ENCODE measurements at places on chromosomes 4 and X.

- no peak for DNase-seq
These were observed 256.8 kb upstream of the CXXC4 start for GRCh38 chr4:104751468-104751867.

- no peak for DNase-seq
These were observed 582.4 kb downstream of the FAM133A start for GRCh38 chrX:94256396-94256795.

DNA sequence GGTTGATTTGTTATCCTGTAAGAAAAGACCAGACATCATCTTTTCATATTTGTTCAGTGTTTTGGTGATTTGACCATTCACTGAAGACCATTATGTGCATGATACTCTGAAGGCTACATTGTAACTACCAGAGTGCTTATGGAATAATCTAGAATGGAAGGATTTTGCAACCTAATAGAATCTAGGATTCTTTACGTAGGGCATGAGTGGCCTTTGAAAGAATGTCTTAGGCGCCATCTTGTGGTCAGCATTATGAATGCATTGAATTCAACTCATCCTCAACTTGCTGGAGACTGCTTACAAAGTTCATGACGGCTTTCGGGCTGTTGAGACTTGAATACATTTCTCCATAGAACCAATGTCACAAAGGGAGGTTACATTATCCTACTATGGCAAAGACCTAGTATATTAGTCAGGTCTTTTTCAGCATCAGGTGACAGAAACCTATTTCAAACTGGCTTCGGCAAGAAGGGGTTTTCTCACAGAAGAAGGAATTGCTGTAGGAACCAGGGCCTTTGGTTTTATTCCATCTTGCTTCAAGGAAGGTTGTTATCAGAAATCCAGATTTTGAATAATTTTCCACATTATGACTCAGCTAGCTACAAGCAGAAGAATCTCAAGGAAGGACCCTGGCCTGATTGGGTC lies 104.1 kb downstream of the GPAT3 start:
- peak; percentile 50 for DNase-seq

GRCh38 chr4:82382751-82383150 lies 9.0 kb upstream of the HNRNPD start:
- no peak for DNase-seq

DNA sequence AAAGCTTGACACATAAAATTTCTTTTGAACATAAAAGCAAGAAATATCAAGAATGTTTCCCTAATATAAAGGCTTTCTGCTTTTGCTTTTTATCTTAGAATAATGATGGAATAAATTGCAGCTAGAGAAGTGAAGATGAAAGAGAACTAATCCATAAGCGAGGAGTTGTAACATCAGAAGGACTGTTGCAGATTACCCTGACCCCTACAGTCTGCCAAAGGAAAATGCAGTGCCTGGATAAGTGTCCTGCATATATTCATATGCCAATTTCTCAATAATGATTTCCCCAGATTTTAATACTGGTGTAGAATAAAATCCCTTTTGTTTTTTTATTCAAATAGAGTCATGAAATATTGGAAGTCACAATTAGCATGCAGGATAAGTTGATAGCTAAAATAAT lies 115.9 kb downstream of the MAGEC2 start:
- no peak for DNase-seq

GRCh38 chr4:80252427-80252826 lies 14.0 kb upstream of the FGF5 start:
- DNase-seq, result no peak

DNA sequence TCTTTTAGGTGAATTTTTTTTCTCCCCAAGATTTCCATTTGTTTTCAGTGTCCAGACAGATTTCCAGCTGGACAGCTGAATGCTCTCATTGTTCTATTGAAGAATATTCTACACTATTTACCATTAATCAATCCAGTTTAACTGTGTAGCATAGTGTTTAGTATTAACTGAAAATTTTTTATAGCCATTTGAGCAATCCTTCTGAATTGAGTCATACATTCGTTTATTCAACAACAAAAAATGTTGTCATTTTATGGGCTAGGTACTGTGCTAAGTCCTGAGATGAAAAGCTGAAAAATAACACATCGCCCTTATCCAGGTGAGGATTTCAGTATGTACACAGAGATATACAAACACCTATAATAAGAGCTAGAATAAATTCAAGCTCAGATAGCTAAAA lies 223.3 kb downstream of the COL25A1 start:
- DNase-seq, result no peak

DNA sequence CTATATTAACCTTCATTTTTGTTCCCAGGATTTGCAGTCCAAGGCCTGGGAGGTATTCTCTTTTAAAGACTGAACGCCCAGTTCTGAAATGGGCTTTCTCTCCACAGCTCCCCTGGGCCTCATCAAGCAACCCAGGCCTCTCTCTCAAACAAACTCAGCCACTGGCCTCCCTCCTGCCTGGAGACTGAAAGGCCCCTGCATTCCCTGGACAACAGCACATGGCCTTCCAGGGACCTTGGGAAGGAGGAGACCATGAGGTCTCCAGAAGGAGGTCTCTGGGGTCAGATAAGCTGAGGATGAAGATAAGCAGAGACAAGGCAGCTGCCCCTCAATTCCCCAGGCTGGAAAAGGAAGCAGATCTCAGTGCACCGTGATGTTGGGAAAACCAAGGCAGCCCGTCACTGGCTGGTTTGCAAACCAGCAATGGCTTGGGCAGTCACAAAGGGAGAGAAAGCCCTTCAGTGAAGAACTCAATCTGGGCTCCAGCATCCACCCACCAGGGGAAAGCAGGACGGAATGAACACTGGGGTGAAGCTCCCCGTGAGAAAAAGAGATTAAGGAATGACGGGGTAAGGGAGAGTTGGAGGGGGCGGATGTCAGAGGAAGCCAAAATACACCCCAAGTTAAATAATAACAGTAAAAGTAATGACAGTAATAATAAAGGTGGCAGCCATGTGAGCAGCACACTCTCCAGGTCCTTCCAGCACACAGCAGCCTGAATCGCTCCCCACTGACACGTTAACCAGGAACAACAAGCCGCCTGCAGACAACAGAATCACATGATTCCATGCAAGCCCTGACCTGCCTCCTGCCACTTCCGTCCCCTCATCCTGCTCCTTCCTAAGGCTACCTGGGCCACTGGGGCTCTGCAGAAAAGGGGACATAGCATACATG lies 22.3 kb downstream of the AMOT start:
- no peak for DNase-seq

DNA sequence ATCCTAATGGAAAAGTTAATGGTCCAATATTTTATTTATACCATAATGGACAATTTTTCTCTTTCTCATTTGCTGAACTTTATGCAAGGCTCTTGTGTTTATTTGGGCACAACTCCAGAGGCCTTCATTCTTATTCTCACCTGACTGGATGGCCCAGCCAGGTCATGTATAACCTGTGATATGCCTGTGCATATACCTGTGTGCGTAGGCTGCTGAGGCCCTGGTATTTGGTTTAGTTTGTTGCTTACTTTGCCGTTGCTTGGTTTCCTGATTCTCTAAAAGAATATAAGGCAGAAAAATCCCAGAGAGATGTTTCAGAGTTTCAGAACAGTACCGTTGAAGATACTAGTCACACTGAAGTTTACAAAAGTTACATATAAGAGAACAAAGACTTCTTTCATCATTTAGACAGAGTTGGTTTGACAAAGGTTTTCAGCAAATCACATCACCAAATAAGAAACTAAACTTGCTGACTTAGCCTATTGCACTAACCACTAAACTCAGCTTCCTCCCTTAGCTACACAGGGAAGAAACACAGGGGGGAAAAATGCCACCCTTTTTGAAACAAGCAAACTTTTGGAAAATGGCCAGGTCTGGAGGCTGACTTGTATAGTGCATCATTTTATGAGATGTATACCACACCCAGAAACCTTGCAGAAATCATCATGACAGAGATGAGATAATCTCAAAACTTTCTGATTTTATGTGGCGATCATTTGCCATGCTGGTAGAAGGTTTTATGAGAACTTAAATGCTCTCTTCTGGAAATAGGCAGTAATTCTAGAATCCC lies 248.5 kb downstream of the GRIA3 start:
- DNase-seq, result no peak

DNA sequence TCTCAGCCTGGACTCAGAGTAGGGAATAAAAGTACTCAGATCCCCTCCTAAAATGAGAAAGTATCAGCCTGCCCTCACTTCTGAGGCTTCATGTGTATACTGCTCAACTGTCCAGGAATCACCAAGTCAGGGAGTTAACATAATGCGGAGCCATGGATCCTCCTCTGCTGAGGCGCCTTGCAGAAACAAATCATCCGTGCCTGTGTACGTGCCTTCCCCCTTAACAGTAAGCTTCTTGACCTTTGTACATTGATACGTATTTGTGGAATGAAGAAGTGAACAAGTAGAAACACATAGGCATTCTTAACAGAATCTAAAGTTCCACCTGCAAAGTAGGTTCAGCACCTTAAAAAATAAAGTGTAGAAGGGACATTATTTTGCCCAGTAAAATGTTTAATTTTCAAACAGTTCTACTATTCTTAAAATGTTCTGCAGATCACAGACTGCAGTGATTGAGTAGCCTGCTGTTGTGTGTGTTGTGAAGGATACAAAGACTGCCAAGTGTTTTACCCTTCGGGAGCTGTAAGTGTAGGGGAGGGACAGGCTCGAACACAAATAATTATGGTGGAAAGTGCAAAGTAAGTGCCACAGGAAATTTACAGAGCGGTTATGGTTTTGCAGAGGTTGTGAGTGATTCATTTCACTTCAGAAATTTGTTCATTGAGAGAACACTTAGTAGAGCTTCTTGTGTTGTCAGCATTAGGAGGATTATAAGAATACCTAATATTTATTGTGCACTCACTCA lies 61.9 kb downstream of the ARHGAP10 start:
- no peak for DNase-seq

DNA sequence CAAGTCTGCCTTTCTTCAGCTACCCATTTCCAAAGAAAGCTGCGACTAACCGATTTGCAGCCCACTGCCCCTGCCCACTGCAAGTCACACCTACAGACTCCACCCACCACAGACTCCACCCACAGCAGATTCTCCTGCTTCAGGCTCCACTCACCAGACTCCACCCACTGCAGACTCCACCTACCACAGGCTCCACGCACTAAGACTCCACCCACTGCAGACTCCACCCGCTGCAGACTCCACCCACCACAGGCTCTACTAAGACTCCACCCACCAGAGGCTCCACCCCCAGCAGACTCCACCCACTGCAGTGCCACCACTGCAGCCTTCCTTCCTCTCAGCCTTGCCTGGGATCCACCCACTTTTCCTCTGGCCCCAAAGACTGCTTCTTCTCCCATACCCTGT lies 41.3 kb downstream of the ABLIM2 start:
- DNase-seq, result no peak

GRCh38 chr4:3073158-3074077 lies 920 bp downstream of the HTT-AS start:
- no peak for DNase-seq

DNA sequence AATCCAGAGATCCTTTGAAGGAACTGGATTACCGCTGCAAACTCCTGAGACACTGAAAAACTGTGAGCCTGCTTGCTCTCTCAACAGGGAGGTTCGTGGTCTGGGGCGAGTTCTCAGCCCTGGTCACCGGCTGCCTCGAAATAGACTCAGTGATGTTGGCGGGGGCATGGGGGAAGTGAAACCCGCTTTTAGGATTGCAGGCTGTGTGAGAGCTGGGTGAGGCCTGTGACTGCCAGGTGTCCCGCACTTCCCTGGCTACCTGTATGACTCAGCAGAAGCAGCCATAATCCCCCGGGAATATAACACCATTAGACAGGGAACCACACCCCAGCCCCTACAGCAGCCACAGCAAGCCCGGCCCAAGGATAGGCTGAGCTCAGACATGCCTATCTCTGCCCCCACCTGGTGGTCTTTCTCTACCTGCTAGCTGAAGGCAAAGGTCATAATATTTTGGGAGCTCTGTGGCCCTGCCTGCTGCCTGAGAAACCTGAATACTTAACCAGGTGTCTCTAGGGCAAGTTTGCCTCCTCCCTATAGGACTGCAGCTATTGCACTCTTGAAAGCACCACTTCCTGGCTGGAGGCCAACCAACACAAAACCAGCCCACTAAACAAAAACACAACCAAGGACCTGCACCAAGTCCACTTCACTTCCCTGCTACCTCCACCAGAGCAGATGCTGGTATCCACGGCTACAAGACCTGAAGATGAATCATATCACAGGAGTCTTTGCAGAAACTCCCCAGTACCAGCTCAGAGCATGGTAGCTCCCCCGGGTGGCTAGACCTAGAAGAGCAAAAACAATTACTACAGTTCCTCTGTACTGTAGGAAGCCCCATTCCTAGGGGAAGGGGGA lies 202.0 kb downstream of the RRAGB start:
- DNase-seq, result no peak

DNA sequence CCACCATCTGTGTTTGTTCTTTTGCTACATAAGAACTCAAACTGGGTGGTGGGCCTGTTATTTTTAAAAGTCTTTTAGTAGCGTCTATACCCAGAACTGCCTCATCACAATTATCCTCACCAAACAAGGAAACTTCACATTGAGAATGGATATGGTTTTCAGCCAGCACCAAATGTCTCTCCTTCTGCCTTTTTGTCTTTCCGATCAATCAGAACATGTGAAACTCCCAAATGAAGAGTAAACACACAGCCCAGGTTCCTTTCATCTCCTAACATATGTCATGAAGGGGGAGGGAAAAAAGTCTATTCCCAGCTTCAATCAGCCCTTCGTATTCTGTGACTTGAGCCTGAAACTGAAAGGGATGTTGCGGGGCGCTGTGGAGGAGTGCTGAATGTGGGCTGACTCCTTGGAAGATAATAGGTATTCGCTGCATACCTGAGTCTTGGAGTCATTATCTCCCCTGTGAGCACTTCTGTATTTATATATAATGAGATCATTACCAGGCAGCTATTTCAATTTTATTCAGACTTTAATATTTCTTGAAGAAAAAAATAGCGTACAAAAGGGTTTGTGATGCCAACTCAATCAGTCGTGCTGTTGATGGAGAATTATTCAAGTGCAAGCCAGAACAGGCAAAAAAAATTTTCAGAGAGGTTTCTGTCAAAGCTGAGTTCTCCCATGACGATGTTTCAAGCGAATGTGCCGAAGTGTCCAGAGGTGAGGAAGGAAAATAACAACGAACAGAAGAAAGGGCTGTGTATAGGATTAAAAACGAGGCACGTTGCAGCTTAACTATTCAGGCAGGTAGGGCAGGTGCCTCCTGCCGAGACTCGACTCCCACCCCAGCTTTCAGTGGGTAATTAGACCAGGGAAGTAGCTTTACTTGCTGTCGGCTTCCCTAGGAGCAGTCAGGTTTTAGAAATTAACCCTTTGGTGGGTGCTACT lies 163.9 kb upstream of the NOCT start:
- DNase-seq, result peak; percentile 26

DNA sequence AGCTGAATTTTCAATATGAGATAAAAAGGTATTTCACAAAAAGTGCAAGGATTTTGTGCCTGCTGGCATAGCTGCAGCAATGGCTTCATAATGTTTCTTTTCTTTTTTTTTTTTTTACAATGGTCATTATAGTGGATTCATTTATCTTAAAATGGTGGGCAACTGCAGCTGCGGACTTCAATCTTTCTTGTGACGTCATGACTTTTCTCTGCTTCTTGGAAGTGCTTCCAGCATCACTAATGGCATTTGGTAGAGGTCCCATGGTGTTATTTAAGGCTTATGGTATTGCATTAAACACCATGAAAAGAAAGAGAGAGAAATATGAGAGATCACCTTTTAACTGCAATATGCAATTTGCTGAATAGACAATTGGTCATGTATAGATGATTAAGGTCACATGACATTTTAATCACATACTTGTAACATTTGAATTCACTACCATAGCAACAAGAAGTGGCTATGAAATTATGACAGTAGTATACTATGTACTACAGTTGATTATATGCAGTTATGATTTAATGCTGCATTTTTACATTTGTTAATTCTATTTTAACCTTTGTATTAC lies 684.0 kb upstream of the AADAT start:
- DNase-seq, result no peak

GRCh38 chr4:57154926-57155325 lies 44.7 kb upstream of the IGFBP7 start:
- DNase-seq, result no peak

Measured in NCI-H2227 treated with DMSO at 0.1 percent for 48 hours (cell line).